Myocyte (in vitro differentiated cells): ENCODE measurements at places on chromosomes 7 and 10.

- peak; percentile 53 for DNase-seq
Measured at GRCh38 chr10:57338823-57339558, 928.7 kb downstream of the IPMK start.

DNA sequence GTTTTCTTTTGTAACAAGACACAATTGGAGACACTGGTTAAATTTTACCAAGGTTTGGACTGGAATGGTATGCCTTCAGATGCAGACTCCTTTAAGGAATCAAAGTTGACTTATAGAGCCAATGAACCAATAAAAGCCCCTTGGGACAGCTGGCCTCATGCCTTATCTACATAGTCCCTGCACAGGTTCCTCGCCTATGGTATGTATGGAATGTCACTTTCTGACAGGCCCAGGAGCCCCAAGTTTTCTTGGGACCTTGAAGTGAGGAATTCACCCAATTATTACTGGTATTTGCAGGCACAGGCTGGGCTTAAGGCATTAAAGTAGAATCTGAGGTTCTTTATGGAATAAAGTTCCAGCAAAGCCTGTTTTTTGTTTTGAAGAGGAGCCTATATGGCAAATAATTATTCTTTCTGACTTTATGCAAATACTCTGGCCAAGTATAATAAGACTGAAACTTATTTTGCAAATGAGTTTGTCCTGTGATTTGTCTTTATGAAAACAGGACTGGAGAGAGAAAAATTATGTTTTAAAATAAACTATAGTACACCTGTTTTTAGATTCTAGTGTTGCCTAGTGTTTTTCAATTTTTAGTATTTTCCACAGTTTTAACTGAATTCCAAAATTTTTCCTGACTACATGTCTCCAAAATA is 24.1 kb upstream of the DNMBP start:
- DNase-seq, result no peak

DNA sequence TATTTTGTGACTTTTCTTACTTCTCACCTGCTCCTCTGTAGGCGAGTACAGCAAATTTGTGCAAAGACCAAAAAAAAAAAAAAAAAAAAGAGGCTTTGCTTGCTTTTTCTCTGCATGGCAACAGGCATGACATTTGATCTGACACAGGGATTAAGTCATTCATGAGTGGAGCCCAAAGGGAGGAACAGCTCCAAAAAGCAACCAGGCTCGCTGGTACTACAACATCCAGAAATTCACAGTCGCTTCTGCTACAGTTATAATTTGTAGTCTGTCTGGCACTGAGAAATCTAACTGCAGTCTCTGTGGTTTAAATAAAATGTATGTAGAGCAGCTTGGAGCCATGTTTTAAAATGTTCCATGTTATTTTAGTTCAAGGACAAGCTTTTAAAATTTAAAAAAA is 31.7 kb downstream of the MKX start:
- peak; percentile 82 for DNase-seq

DNA sequence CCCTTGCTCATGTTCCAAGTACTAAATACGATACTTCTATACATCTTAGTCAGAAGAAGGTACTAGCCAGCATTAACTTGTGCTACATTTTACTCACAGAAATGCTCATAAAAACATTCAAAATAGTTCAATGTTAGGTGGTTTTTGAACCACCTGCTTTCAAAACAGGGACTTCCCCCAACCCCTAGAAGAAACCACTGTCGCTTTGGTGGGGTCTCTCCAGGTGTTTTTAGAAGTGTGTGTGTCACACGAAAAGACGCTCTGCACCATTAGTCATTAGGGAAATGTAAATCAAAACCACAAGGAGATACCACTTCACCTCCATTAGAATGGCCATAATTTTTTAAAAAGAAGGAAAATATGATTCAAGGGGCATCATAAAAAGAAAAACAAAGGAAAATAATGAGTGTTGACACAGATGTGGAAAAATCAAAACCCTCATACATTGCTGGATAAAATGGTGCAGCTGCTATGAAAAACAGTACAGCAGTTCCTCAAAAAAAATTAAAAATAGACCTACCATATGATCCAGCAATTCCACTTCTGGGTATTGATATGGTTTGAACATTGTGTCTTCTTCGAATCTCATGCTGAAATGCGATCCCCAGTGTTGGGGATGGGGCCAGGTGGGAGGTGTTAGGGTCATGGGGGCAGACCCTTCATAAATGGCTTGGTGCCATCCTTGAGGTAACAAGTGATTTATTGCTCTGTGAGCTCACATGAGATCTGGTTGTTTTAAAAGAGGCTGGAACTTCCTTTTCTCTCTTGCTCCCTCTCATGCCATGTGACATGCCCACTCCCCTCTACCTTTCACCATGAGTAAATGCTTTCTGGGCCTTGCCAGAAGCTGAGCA is 74.2 kb downstream of the MALSU1 start:
- DNase-seq, result peak; percentile 43

DNA sequence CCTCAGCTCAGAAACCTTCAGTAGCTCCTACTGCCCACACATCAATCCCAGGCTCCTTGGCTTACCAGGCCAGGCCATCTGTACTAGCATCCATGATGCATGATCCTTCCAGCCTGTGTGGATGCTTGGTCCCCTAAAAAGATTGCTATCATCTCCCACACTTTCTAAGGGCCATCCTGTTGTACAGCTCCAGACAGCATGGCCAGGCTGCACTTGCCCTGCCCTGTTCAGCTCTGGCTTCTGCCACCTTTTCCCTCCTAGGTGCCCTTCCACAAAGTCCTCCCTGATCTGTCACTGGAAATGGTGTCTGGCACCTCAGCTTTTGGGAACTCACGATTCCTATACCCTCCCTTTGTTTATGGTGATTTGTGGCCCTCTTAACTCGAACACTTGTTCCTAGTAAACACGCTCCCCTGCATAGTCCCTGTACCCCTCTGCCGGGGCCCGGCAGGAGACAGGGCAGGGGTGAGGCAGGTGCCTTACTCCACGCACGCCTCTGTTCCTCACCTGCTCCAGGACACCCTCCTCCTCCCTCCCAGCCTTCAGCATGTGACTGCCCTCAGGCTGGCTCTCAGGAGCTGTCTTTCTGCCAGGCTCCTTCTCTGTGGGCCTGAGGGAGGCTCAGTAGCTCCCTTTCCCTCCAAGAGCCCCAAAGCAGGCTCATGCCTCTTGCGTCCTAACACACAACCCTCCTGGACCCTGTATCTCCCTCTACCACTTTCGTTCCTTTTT is 71.8 kb downstream of the CDH23 start:
- no peak for DNase-seq

GRCh38 chr7:127514499-127514898 is 70.9 kb downstream of the GCC1 start:
- DNase-seq, result peak; percentile 61

DNA sequence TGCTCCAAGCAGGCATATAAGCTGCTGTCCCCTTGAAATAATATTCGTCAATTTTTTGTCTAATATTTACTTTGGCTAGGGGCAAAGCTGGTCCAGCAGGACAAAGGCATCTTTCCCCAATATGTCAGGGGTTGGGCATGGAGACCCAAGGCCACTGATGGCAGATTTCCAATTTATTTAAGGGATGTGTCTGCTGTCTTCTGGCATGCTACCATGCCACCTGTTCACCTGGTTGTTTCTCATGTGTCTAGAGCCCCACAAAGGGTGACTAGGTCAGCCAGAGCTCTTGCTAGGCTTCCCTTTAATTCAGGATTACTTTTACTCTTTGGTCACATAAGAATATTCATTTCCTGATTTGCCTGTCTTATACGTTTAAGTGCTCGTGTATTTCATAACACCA is 22.1 kb upstream of the SYPL1 start:
- DNase-seq, result peak; percentile 63

- DNase-seq, result no peak
Measured at GRCh38 chr7:55464422-55464821, 99.3 kb downstream of the LANCL2 start.

GRCh38 chr10:1573981-1574380 is 163.3 kb downstream of the ADARB2 start:
- DNase-seq, result no peak

DNA sequence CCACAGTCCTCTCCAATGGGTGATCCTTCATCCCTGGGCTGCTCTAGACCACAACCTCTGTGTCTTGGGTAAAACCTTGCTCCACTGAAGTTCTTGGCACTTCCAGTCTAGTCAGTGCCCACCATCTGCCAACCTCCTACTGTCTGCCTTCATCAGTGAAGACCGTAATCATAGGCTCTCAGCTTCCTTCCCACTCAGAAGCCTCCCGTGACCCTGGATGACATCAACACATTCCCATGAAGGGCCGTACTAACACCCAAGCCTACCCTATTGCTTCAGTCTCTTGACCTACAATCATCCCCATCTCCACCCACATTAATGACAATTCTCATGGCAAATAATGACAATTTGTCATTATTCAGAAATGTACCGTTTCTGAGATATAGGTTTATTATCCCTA is 27.6 kb upstream of the GARS1 start:
- DNase-seq, result no peak

DNA sequence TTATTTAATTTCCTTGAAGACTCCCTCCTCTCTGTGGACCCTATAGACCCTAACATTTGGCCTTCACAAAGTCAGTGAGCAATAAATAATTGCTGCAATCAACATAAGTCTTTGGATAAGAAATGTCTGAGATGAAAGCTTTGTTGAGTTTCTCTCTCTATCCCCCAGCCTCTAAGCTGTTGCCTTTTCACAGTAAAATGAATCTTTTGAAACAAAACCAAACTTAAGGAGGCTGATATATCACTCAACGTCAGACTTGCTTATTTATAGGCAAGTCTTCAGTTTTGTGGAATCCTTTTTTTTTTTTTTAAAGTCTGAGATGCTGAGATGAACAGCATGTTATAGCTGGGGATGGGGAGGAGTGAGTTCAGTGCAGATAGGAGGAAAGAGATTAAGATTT is 10.0 kb downstream of the CPED1 start:
- DNase-seq, result no peak

DNA sequence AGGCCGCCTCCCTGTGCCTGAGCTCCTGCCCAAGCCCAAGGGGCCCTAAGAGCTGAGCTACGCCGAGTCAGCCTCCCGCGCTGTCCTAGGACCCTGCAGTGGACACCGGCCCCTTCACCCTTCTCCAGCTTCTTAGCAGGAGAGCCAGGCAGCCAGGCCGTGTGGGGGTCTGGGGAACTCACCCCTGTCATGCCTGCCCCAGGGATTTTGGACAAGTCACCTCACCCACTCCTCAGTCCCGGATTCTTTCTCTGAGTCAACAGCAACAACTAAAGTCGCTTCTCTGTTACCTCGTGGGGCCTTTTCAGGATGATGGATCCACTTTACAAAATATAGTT is 79.3 kb downstream of the MKI67 start:
- DNase-seq, result no peak

- no peak for DNase-seq
Measured at GRCh38 chr7:112267944-112268691, 61.6 kb downstream of the ZNF277 start.

DNA sequence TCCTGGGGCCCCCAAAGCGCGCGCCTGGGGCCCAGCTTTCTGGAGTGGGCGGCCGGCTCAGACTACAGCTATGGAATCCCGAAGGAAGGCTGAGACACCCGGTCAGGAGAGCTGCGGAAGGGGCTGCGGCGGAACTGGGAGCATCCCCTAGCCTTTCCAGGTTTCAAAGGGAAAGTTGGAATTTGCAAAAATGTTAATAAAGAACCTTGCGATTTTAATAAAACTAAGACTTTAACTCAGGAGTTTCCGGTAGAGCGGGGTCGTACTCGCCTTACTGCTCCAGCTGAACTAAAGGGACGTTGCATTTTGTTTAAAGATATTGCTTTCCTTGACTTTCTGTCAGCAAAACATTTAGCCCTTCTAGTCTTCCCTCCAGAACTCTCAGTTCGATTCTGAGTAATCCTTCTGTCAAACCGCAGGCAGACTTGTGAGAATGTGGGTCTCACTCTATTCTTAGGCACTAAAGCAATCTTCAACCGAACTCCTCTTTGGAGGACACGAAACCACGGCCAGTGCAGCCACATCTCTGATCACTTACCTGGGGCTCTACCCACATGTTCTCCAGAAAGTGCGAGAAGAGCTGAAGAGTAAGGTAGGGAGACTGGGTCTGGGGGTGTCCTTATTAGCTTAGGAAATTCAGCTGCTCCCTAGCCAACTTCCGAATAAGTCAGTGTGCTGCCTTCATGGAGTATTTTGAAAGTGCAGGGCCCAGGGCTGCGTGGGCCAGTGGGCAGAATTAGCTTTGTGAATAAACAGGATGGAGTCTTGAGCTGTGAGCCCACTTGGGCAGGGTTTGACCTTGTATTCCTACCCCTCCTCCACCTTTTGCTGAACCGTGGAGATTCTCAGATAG is 1.9 kb downstream of the CYP26A1 start:
- DNase-seq, result no peak

DNA sequence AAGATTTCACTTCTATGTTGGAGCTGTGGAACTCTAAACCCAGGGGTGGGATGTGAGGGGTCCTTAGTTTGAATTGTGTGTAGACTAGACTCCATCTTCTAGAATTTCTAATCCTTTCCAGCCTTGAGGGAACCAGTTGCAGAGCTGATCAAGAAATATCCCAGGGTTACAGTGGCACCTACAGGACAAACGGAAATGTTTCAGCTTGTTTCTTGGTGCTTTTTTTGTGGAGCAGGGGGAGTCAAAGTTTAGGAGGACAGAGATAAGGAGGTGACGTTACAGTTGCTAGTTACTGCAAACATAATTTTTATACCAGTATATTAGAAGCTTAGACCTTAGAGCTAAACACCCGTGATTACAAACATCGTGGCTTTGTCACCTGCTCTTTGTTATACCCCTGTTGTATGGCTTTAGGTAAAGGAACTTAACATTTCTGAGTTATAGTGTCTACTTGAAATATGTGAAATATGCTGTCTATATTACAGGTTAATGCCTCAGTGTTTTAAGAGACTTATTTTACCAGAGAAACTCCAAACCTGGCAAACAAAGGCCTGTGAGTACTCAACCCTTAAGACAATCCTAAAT is 84.5 kb upstream of the DYNC1I1 start:
- DNase-seq, result peak; percentile 54
